ENCODE measurements at places on chromosomes 16 and 17. TPM values are rescaled to one million over a fixed set of nuclear protein-coding genes. Genes with fewer than 3 reads are reported as not detected.

MRTFB gene
- polyA plus RNA-seq, result 35.1 TPM

SLC13A2 gene
- not detected for polyA plus RNA-seq

SPNS2 gene
- 10.9 TPM for polyA plus RNA-seq

ZNF19 gene
- polyA plus RNA-seq, result 1.6 TPM

EPN3 gene
- polyA plus RNA-seq, result not detected

DYNLRB2 gene
- polyA plus RNA-seq, result 15.0 TPM

ARL5C gene
- polyA plus RNA-seq, result not detected

LRRC37A2 gene
- polyA plus RNA-seq, result 7.4 TPM

HIGD1B gene
- polyA plus RNA-seq, result 14.2 TPM

MMP25 gene
- polyA plus RNA-seq, result not detected

DEXI gene
- polyA plus RNA-seq, result 11.3 TPM

ERN1 gene
- 0.94 TPM for polyA plus RNA-seq

CCL8 gene
- not detected for polyA plus RNA-seq

MYH2 gene
- polyA plus RNA-seq, result not detected

SLC16A6 gene
- polyA plus RNA-seq, result 6.4 TPM

SEPTIN1 gene
- not detected for polyA plus RNA-seq

TEFM gene
- 36.9 TPM for polyA plus RNA-seq

ABCA8 gene
- polyA plus RNA-seq, result 5.3 TPM

NEK8 gene
- 2.3 TPM for polyA plus RNA-seq

GPR139 gene
- not detected for polyA plus RNA-seq

UBE2O gene
- 11.2 TPM for polyA plus RNA-seq

ALKBH5 gene
- polyA plus RNA-seq, result 42.2 TPM

KRT36 gene
- not detected for polyA plus RNA-seq

RNF151 gene
- not detected for polyA plus RNA-seq

P2RX5 gene
- polyA plus RNA-seq, result 43.3 TPM

EXOC3L1 gene
- not detected for polyA plus RNA-seq

CTRB2 gene
- polyA plus RNA-seq, result not detected

SOX8 gene
- polyA plus RNA-seq, result 0.13 TPM

CCL5 gene
- not detected for polyA plus RNA-seq

SNX20 gene
- not detected for polyA plus RNA-seq

TRAPPC2L gene
- polyA plus RNA-seq, result 97.9 TPM

REXO5 gene
- 1.1 TPM for polyA plus RNA-seq

MMP15 gene
- polyA plus RNA-seq, result 4.4 TPM

CDH16 gene
- not detected for polyA plus RNA-seq

CA7 gene
- polyA plus RNA-seq, result 15.9 TPM

PRDM7 gene
- polyA plus RNA-seq, result not detected

RAB26 gene
- 15.1 TPM for polyA plus RNA-seq

MPP3 gene
- 2.2 TPM for polyA plus RNA-seq

PRR11 gene
- 0.28 TPM for polyA plus RNA-seq

CD300LB gene
- not detected for polyA plus RNA-seq

IRF8 gene
- 0.82 TPM for polyA plus RNA-seq

NOXO1 gene
- not detected for polyA plus RNA-seq
